Vagina (tissue), 2 donors: ENCODE measurements at places on chromosomes 12 and 14.

- no peak for DNase-seq
Observed at GRCh38 chr12:112381406-112381882, 787 bp downstream of the HECTD4 start.

DNA sequence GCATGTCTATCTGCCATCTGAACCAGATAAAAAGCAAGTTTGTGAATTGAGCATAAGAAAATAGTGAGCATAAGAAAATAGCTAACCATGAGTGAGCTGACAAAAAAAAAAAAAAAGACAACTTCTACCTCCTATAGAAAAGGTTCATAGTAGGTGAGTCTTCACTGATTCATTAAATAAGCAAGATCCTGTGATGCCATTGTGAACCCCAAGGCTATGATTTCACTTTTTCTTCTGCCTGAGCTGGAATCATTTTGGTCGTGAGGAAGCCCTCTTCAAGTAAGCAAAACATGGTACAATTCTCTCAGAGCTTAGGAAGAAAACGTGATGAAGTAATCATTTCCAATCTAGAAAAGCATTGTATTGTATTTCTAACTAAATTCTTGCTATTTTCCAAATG is 1.2 kb downstream of the PIK3C2G start:
- no peak for DNase-seq

GRCh38 chr14:95353664-95354063 is 34.0 kb upstream of the CLMN start:
- DNase-seq, result no peak

GRCh38 chr14:46581036-46581671 is 70.4 kb downstream of the RPL10L start:
- no peak for DNase-seq

DNA sequence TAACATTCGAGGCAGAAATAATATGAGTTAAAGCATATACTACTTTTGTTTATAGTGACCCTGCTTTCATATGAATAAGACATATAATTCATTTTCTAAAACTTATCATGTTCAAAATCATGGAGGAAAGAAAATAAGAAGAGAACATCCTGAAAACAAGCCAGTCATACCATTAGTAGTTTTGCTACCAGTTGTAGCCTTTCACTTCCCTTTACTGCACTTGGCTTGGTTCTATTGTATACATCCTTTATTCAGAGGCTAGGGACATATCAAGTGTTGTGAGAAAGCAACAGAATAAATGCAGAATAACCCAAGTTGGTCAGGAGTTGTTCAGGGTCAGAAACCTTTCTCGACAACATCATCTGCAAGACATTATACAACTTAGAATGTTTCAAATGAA is 598.7 kb downstream of the SOX5 start:
- no peak for DNase-seq

GRCh38 chr14:67133144-67133543 is 56.1 kb upstream of the GARIN2 start:
- DNase-seq, result no peak

- no peak for DNase-seq
Observed at GRCh38 chr12:94089891-94090290, 58.5 kb upstream of the PLXNC1 start.

DNA sequence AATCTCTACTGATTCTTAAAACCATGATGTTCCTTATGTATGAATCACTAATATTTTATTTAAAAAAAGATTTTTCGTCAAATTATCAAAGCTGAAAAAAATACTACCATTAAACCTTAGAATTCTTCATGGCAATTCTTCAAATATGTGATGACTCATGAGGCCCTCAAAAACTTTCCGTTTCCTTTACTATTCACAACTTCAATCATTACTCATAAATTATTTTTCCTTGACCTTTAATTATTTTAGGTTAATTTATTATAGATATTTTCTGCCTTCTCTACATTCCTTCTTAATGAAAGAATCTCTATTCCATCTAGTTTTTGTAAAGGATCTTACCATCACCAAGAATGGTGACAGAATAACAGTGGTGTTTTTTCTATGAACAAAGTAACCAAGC is 162.1 kb upstream of the SOX5 start:
- DNase-seq, result no peak

DNA sequence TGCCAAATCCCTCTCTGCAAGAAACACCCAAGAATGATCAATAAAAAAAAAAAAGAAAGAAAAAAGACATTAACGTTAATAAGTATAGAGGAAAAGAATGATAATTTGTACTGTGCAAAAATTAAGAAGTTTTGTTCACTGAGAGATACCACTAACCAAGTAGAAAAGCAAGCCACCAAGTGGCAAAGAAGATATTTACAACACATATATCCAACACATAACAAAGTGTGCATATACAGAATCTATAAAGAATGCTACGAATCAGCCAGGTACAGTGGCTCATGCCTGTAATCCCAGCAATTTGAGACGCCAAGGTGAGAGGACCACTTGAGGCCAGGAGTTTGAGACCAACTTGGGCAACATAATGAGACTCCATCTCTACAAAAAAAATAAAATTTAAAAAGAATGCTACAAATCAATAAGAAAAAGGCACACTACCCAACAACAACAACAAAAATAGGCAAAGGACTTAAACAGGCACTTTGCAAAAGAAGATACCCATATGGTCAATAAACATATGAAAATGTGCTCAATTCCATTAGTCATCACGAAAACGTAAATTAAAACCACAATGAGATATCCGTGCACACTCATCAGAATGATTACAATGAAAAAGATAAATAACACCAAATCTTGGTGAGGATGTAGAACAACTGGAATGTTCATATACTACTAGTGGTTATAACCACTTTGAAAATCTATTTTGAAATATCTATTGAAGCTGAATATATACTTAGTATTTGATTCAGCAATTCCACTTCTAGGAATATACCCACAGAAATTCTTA is 19.8 kb downstream of the GALNT4 start:
- no peak for DNase-seq

DNA sequence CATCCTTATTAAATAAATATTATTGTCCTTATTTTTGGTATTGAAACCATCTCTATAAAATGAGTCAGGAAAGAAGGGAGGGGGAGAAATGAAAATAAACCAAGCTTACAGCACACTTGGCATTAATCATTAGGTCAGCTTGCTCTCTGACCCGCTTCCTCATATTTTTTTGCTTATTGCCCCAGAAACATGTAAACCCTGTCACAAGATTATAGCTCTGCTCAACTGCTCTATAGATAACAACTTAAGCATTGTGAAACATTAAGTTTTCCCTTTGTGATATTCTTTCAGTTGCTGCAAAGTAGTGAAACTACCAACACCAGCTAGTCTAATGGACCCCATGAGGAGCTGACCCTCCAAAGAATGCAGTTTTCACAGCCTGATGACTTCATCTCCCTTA is 819.5 kb downstream of the SLC16A7 start:
- DNase-seq, result no peak

GRCh38 chr12:109140560-109140959 is 24.2 kb downstream of the ACACB start:
- DNase-seq, result no peak

- DNase-seq, result no peak
Observed at GRCh38 chr14:62015945-62016344, 253.7 kb downstream of the SNAPC1 start.

DNA sequence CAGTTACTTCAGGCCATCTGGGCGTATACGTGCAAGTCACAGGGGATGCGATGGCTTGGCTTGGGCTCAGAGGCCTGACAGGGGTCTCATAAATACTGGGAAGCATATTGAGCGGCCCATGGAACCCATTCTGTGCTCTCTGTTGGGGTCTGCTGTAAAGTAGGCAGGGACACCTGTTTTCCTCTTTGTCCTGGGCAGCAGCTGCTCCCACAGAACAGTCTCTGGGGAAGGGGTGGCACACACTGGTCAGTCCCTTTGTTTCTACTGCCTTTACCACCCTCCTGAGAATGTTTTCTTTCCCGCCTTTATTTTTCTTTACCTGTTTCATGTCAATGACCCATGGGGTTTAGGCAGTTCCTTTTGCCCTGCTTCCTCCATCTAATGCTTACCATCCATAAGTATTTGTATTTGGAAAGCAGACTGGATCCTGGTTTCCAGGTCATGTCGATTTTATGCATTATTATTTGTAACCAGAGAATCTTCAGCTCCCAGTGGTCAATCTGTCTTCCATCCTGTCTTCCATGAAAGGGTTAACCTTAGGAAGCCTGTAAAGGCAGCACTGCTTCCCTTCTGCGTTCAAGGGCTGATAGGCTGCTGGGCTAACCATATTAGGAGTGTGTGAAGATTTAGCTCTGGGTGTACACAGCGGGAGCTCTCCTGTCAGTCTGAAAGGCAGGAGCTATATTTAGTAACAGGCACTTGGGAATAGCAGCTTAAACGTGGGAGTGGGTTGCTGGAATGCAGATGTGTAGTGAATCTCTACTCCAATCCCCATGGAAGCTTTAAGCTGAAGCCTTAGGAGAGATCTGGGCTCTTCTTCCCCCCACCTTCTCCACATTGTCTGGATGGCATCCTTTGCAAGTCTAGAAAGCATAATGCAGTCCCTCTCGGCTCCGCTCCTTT is 124.0 kb downstream of the DYRK2 start:
- no peak for DNase-seq

DNA sequence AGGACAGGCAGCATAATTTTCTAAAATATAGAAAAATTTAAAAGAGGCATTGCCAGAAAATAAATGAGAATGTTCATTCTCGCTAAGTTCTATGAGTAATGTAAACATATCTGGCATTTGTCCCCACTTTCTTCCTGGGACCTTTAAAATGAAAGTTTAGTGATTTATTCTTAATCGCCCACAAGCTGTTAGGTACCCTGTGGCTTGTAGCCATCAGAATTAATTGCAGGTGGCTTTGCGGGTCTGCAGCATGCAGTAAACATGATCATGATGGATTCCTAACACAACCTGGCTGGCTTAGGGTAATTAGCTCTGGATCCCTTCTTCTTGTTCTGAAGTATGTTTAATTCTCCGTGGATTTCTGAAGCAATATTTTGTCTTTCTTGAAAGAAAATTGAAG is 103.5 kb upstream of the FRMD6 start:
- DNase-seq, result no peak

GRCh38 chr12:131528667-131529066 is 182.2 kb upstream of the SFSWAP start:
- no peak for DNase-seq

DNA sequence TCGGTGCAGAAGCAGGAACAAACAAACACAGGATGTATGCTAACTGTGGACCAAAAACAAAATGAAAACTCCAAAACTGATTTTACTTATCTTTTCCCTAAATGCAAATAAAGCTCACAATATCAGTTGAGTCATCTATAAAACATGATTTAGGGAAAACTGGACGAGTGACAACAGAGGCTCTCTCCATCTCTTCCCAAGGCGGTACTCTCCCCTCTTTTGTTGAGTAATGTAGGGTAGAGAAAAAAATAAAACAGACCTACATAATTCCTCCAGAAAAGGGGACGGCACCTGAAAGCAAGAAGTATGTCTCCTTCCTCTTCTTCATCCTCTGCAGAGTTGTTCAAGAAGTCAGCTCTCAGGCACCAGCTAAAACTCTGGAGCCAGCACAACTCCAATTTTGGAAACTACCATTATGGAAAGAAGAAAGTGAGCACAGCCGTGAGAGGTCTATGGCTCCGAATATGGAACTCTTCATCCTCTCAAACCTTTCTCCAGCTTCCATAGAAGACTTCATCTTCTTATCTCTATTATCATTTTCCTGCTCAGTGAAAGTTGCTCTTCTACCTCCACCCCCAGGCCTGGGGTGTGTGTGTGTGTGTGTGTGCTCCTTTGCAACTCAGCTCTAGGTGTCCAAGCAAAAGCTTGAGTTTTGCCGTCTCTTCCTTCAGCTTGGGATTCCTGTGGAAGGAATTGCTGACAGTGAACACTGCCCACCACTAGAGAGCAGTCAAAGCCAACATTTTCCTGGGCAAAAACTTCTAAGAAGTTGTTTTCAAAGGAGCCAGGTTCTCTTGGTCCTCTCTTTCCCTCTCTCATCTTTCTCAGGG is 155.4 kb downstream of the DIO2 start:
- no peak for DNase-seq

- no peak for DNase-seq
Observed at GRCh38 chr12:8823565-8824300, 1.3 kb downstream of the A2ML1 start.

- no peak for DNase-seq
Observed at GRCh38 chr12:111451232-111451631, 45.5 kb downstream of the SH2B3 start.

DNA sequence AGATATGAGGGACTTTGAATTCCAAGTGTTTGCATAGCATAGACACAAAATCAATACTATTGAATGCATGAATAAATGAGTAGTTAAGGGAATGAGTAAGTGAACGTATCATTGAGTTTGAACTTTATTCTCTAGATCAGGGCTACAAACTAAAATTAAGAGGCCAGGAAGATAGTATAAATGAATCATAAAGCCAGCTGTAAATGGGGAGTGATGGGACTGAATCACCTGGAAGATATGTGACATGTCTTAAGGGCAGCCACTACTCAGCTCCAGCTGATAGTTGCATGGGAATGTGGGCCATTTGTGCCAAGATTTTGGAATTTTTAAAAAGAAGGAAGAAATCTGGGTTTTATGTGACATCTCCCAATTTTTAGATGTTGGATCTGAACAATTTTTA is 229.9 kb downstream of the AKAP6 start:
- no peak for DNase-seq

- no peak for DNase-seq
Observed at GRCh38 chr12:79886917-79887519, 47.9 kb downstream of the PPP1R12A start.

DNA sequence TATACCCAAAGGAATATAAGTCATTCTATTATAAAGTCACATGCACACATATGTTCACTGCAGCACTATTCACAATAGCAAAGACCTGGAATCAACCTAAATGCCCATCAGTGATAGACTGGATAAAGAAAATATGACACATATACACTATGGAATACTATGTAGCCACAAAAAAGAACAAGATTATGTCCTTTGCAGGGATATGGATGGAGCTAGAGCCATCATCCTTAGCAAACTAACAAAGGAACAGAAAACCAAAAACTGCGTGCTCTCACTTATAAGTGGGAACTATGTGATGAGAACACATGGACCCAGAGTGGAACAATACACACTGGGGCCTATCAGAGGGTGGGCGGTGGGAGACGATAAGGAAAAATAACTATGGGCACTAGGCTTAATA is 21.3 kb downstream of the FBXO21 start:
- no peak for DNase-seq

- no peak for DNase-seq
Observed at GRCh38 chr12:44403185-44403584, 472.9 kb downstream of the NELL2 start.

- no peak for DNase-seq
Observed at GRCh38 chr12:119666900-119667576, 895 bp upstream of the PRKAB1 start.

DNA sequence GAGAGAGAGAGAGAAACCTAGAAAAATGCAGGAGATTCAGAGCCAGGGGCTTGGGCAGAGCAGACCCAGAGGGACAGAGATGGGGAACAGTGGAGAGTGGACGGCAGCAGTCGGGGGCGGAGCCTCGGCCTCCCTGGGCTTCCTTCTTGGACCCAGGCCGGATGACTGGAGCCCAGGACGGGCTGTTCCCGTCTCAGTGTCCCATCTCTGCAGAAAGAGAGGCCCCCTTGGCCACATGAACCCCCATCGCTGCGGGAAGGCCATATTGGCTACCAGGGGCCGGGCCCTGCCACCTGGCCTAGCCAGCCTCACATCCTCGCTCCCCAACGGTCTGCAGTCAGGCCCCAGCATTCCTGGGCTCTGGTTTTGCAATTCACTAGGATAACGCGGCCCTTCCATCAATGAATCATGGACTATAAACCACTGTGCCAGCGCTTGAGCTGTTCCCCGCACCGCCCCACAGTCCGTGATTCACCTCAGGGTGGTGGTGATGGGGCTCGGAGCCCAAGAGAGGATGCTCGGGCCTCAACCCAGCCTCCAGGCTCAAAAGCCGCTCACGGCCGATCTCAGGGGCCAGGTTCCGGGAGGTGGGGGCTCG is 116.5 kb downstream of the RFLNA start:
- DNase-seq, result peak; percentile 95

GRCh38 chr12:87967871-87968270 is 61.3 kb downstream of the C12orf50 start:
- no peak for DNase-seq
